ENCODE measurements at places on chromosomes 2 and 18.

- no peak for DNase-seq
Measured at GRCh38 chr18:58545338-58546296, 83.3 kb downstream of the ALPK2 start.

DNA sequence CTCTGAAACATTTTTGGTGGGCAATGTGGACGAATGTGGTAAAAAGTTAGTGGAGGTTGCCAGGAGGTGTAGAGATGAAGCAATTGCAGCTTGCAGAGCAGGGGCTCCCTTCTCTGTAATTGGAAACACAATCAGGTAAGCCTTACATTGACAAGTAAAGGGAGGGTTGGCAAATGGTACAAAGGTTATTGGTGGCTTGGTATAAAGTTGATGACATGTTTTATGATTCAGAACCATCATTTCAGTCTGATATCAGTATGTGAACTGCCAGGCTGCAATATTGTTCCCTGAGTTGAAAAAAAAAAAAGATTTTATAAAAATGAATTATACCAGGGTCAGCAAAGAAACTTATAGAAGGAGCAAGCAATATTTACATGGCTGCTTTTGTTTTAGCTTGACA, 14.4 kb upstream of the DLX1 start:
- no peak for DNase-seq

DNA sequence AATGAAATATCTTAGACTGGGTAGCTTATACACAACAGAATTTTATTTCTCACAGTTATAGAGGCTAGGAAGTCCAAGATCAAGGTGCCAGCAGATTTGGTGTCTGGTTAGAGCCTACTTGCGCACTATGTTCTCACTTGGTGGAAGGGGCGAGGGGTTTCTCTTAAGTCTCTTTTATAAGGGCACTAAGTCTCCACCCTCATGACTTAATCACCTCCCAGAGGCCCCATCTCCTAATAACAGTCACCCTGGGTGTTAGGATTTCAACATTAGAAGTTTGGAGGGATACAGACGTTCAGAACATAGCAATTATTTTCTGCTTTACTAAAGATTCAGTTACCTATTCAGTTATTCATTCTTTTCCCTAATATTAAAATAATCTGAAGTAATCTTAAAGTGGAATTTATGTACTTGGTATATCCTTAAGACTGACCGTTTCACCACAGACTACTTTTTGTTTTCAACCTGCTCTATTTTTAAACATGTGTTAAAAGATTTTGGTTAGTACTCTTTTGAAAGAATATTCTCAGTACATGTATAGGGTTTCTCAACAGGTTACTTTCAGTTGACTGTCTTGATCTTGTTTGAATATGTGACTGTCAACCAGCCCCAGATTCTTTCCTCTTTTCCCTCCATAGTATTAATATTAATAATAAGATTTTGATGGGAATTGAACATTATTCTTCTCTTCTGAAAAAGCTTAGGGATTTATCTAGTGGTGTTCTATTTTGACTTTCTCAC, 130.0 kb downstream of the TAF4B start:
- no peak for DNase-seq

GRCh38 chr18:73316513-73316912, 448.7 kb upstream of the NETO1 start:
- DNase-seq, result no peak

DNA sequence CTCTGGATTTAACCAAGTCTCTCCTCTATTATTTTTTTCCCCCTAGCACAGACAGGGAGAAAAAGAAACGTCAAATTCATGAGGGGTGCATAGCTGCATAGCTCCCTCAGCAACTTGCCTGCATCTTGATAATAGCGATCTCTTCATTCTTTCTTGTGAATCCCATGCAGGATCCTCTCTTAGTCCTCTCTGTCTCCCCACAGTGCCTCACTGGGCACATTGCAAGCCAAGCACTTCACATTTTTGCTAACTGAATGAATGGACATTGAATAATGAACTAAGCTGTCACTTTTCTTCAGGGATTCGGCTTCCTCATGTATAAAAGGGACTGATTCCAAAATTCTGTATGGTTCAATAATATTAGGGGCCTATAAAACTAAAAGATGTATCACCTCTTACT, 2.9 kb upstream of the EPB41L3 start:
- DNase-seq, result no peak

Measured in T-helper 2 cell (primary cell).